ENCODE measurements at places on chromosomes 6 and 20. TPM values are rescaled to one million over a fixed set of nuclear protein-coding genes. Genes with fewer than 3 reads are reported as not detected.

GTPBP2 gene
- 71.3 TPM for total RNA-seq

TXLNB gene
- 0.05 TPM for total RNA-seq

TMC2 gene
- total RNA-seq = not detected

PIM1 gene
- 21.7 TPM for total RNA-seq

MCCD1 gene
- not detected for total RNA-seq

ACOT8 gene
- total RNA-seq = 23.4 TPM

TREML1 gene
- total RNA-seq = not detected

OR12D3 gene
- total RNA-seq = not detected

C4B gene
- total RNA-seq = 2.1 TPM

Measured in smooth muscle cell of the umbilical artery (primary cell).